ENCODE measurements at places on chromosomes 12 and 14. TPM values are rescaled to one million over a fixed set of nuclear protein-coding genes. Genes with fewer than 3 reads are reported as not detected.

OAS3 gene
- total RNA-seq = 26.6 TPM

FAM181A gene
- not detected for total RNA-seq

EVL gene
- 34.5 TPM for total RNA-seq

RBP5 gene
- 0.08 TPM for total RNA-seq

PTPRO gene
- total RNA-seq = 0.09 TPM

NXPH4 gene
- 6.8 TPM for total RNA-seq

ARHGEF25 gene
- 5.0 TPM for total RNA-seq

FOXN3 gene
- total RNA-seq = 7.4 TPM

SEL1L gene
- total RNA-seq = 19.3 TPM

SDR39U1 gene
- total RNA-seq = 44.9 TPM

KCNMB4 gene
- 0.20 TPM for total RNA-seq

MARCHF9 gene
- total RNA-seq = 7.3 TPM

TMEM30B gene
- 0.42 TPM for total RNA-seq

RNF212B gene
- not detected for total RNA-seq

CRIP1 gene
- 1,691 TPM for total RNA-seq

MMAB gene
- 29.4 TPM for total RNA-seq

KRT72 gene
- not detected for total RNA-seq

DPPA3 gene
- not detected for total RNA-seq

PMCH gene
- not detected for total RNA-seq

TC2N gene
- 0.76 TPM for total RNA-seq

INSM2 gene
- 0.04 TPM for total RNA-seq

FOS gene
- 11.5 TPM for total RNA-seq

RASAL1 gene
- 0.27 TPM for total RNA-seq

IFNG gene
- not detected for total RNA-seq

WIF1 gene
- total RNA-seq = not detected

SSPN gene
- total RNA-seq = 0.45 TPM

CLEC2A gene
- not detected for total RNA-seq

TAS2R8 gene
- total RNA-seq = not detected

ESRRB gene
- 0.30 TPM for total RNA-seq

MGP gene
- not detected for total RNA-seq

TRPV4 gene
- 0.08 TPM for total RNA-seq

ZNF385A gene
- 23.4 TPM for total RNA-seq

SERPINA9 gene
- not detected for total RNA-seq

RAB15 gene
- 21.0 TPM for total RNA-seq

RTL1 gene
- total RNA-seq = 0.27 TPM

SCN8A gene
- 1.8 TPM for total RNA-seq

SPX gene
- 3.9 TPM for total RNA-seq

ITGA5 gene
- total RNA-seq = 276 TPM

COX8C gene
- total RNA-seq = not detected

PPP1R1A gene
- 0.09 TPM for total RNA-seq

IKBIP gene
- 65.6 TPM for total RNA-seq

NINJ2 gene
- total RNA-seq = 0.53 TPM

SLC38A4 gene
- total RNA-seq = 0.16 TPM

A2ML1 gene
- not detected for total RNA-seq

NOS1 gene
- total RNA-seq = 0.70 TPM

ABCC9 gene
- 0.02 TPM for total RNA-seq

LRFN5 gene
- total RNA-seq = not detected

TTC6 gene
- total RNA-seq = 0.36 TPM

HCAR2 gene
- 0.07 TPM for total RNA-seq
